Ascending aorta (tissue), 2 donors: ENCODE measurements at places on chromosomes 13 and 19. TPM values are rescaled to one million over a fixed set of nuclear protein-coding genes. Genes with fewer than 3 reads are reported as not detected.

DNA sequence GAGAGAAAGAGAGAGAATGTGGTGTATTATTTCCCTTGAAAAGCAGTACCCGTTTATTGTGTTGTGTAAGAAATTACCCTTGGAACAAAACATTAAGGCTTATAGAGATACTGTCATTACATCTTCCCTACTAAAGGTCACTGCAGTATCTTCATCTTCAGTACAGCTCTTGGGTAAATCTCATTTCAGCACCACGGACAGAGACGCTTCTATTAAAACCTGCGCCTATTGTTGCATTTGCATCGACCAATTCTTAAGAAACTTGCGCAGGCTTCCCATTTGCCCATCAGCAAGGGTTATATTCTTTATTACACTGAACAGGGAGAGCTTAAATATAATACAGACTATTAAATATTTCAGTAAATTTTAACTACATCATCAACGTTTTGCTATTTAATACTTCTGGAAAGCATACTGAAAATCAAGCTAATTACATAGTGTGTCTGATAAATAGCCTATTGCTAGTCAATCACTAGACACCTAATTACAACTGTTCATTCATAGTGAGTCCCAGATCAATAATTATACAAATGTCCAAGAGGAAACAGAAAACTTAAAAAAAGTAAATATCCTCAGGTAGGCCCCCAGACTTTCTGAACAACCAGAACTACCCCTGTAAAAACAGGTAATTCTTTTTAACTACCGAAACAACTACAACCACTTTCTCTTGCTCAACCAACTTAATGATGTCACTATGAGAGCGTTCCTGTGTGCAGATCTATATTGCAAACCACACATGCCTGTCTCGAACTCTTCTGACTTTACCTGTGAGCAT is 350.6 kb downstream of the LIG4 start:
- no peak for DNase-seq

- peak; percentile 4 for DNase-seq
Measured at GRCh38 chr13:30711837-30712236, 23.5 kb upstream of the ALOX5AP start.

- DNase-seq = no peak
Measured at GRCh38 chr13:111035861-111036260, 79.2 kb upstream of the ARHGEF7 start.

Gene LYL1
- 46.7 TPM for total RNA-seq

DNA sequence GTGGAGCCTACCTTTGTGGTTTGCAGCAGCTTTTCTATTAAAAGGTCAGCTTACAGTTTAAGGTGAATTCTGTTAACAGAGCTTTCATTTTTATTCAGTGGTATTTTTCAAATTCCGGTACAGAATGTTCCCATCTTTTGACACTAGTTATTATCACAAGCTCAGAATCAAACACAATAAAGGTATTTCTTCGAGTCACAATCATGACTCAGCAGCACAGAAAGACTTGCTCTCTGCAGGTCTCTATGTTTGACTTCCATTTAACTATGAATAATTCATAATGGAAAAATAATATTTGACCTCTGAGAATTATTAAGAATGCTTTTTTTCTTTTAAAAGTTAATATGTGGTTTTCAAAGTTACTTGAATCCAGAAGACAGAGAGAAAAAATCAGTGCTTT is 28.2 kb downstream of the DACH1 start:
- DNase-seq = no peak

Gene C5AR2
- total RNA-seq = 18.3 TPM
